ENCODE measurements at places on chromosomes 13 and 19.

DNA sequence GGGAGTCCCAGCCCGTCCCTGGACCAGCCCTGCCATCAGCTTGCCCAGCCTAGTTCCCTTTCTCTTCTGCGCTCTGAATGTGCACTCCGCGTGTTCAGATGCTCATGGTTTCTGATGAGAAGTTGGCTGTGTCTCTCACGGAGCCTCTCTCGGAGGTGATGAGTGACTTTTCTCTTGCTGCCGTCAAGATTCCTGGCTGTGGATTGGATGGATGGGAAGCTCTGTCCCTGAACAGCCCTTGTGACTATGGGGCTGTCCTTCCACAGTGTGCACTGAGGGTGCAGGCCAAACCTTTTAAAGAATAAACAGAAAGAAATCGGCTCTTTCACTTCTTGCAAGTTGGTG is 24.4 kb downstream of the WTIP start:
- DNase-seq, result no peak

DNA sequence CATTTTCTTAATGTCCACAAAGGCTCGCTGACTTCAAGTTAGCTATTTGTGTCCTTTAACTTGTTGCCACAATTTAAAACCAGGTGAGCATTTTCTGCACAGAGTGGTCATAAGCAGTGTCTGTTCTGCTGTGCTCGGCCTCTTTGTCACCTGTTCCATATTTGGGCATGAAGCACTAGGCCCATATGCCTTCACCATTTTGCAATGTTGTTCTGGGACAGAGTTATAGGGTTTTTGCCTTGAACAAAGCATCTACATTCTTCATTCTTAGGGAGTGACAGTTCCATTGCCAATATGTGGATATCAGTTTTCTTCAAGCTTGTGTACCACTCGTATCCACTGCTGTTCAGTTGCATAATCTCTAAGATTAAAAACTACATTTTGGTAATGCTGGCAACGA is 56.1 kb downstream of the LRCH1 start:
- DNase-seq, result no peak

GRCh38 chr13:110916301-110917142 is 1.7 kb upstream of the ANKRD10 start:
- no peak for DNase-seq

GRCh38 chr19:16587833-16588823 is 15.9 kb upstream of the SLC35E1 start:
- DNase-seq, result peak; percentile 78

GRCh38 chr13:38883783-38884182 is 106.8 kb downstream of the STOML3 start:
- DNase-seq, result no peak

GRCh38 chr19:17753976-17754375 is 2.7 kb downstream of the FCHO1 start:
- DNase-seq, result no peak

- DNase-seq, result no peak
Observed at GRCh38 chr13:77267362-77267761, 59.5 kb downstream of the MYCBP2 start.

DNA sequence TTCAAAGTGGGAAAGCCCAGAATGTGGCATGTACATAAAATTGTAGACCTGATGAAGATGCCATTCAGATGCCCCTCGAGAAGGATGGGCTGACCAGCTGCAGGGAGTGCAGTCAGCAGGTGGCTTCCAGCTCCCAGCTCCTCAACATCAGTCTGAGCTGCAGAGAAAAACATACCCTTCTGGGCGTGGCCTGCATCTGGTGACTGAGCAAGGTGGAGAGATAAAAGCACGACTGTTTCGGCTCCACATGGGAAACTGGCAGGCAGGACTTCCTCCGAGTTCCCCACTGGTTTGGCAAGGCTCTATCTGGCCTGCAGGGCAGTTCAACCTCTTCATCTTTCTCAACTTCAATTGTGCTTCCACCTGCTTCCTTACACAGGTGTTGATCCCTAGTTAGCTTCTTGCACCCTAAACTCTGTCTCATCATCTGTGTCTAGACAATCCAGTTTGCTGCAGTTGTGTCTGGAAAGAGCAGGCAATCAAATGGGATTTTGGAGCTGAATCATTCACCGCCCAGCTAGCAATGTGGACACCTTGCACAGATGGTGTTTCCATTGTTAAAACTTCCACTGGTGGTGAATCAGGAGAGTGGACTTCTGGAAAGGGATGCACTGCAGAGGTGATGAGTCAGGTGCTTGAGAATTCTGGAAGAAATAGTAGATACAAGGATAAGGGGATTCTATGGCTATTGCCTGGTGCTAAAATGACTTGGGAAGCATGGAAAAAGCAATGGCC is 56.8 kb downstream of the POLR1D start:
- DNase-seq, result no peak

DNA sequence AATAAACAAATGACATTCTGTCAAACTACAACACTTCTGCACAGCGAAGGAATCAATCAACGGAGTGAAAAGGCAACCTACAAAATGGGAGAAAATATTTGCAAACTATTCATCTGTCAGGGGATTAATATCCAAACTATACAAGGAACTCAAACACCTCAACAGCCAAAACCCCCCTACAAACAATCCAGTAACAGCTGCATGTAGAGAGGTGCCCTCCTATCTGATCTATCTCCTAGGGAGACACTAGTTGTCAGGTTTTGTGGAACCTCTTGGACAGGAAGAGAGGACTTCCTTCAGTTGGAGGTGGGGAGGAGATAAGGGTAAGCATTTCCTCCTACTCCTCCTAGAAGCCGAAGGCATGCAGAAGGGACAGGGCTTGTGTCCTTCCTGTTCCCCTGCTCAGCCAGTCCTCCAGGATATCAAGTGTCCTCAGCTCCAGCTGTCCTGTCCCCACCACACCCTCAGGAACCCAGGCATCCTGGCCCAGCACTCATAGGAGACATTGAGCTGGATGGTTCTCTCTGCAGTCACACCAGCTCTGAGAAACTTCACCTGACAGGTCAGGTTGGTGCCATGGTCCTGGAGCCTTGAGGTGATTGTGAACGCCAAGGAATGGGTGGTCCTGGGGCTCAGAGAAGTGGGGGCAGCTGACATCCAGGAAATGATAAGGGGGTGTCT is 9.8 kb upstream of the SIGLEC8 start:
- no peak for DNase-seq

- DNase-seq, result no peak
Observed at GRCh38 chr13:112072534-112073244, 5.7 kb downstream of the SOX1 start.

DNA sequence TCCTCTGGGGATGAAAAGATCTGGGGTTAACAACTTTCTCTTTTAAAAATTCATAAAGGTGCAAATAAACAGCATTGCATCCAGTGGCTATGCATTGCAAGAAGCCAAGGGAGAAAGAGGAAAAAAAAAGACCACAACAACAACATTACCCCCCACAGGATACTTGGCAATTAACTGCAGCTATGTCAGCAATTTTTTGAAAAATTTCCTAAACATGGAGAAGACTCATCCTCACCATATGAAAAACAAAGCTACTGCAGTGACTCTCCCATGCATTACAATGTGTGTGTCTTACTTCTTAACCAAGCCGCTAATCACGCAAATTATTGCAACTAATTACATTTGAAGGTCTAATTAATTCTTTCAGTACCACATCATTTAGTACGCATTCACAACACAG is 309.8 kb upstream of the ZNF507 start:
- no peak for DNase-seq

DNA sequence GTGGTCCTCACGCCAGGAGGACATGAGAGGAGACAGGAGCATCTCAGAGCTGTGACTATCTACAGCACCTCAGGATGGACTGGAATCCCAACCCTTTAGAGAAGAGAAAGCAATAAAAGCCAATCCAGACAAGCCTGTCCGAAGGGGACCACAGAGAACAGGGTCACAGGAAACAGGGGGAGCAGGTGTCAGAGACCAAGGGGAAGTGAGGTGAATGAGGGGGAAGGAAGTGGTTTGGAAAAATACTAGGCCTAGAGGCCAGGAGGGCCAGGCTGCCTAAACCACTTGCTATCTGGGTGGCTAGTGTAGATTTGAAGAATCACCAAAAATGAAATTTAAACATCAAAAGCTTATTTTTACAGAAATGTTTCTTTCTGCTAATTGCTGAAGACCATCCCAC is 16.2 kb downstream of the TMTC4 start:
- no peak for DNase-seq

GRCh38 chr13:44425815-44426078 is 52.1 kb downstream of the SERP2 start:
- no peak for DNase-seq

GRCh38 chr19:55355213-55355821 is 798 bp upstream of the COX6B2 start:
- DNase-seq, result no peak

GRCh38 chr19:17061205-17061604 is 14.0 kb downstream of the HAUS8 start:
- DNase-seq, result no peak

- no peak for DNase-seq
Observed at GRCh38 chr13:47845981-47846380, 155.1 kb downstream of the SUCLA2 start.

Measured in stimulated activated CD4-positive, alpha-beta T cell treated with anti-CD3 and anti-CD28 coated beads, Interleukin-1b, Interleukin-23, amount 100 ng/mL, for 48 hours (primary cell).